ENCODE measurements at places on chromosomes 16 and 17. TPM values are rescaled to one million over a fixed set of nuclear protein-coding genes. Genes with fewer than 3 reads are reported as not detected.

BAIAP2 gene
- 62.0 TPM for total RNA-seq

CFAP119 gene
- 0.91 TPM for total RNA-seq

SCNN1G gene
- total RNA-seq = 0.06 TPM

FNDC8 gene
- total RNA-seq = not detected

SLFN12 gene
- 24.3 TPM for total RNA-seq

Data from Daoy (cell line).